ENCODE measurements at places on chromosomes 1 and 21.
A peak's percentile ranks its signal among the peaks of the same experiment; 100 is the strongest.

DNA sequence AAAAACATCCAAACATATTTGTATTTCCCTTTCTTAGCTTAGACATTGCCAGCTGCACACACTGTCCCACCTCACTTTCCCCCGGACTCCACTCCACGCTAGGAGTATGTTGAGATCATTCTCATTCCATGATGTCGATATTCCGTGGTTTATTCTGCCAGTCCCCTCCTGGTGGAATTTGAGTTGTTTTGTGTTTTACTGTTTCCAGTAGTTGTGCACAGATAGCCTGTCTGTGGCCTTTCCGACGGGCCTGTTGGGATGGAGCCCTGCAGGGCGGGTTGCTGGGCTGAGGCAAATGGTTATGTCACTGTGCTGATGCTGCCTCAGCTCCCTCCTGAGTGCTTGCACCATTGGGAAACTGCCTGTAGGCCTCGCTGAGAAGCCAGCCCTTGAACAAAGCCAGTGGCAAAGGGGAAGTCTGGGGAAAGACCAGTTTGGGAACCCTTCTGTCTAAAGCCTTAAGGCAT, 12.8 kb downstream of the TRAPPC10 start:
- no peak for DNase-seq

- no peak for DNase-seq
Measured at GRCh38 chr1:33660244-33660643, 187.8 kb downstream of the ZSCAN20 start.

GRCh38 chr1:178477841-178478240, 18.9 kb downstream of the CLEC20A start:
- no peak for DNase-seq

DNA sequence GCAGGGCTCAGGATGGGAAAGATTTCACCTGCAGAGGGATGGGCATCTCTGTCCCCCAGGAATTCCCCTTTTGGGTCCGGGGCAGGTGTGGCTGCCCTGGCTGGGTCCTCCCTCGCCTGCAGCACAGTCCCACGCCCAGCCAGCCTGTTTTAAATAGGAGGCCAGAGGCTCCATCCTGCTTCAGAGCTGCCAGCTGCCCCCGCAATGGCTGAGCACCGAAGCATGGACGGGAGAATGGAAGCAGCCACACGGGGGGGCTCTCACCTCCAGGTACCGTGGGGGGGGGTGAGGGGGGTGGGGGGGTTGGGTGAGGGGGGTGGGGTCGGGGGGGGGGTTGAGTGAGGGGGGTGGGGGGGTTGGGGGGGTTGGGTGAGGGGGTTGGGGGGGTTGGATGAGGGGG, 3.6 kb downstream of the SCNN1D start:
- no peak for DNase-seq

DNA sequence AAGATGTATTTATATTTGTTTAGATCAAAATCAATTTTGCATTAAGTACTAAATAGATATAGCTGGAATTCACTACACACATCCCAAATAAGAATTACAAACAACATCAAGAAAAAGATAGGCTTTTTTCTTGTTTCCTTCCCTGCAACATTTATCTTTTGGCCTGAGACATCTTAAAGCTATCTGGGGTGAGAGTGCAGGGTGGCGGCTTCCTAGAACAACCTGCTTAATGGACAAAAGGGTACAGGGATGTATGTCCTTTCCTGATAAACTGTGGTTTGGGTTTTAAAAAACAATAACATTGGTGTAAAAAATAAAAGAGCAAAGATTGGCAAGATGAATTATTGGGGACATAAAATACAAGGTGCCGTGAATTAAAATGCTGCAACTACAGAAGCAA, 54.4 kb downstream of the EPRS1 start:
- no peak for DNase-seq

DNA sequence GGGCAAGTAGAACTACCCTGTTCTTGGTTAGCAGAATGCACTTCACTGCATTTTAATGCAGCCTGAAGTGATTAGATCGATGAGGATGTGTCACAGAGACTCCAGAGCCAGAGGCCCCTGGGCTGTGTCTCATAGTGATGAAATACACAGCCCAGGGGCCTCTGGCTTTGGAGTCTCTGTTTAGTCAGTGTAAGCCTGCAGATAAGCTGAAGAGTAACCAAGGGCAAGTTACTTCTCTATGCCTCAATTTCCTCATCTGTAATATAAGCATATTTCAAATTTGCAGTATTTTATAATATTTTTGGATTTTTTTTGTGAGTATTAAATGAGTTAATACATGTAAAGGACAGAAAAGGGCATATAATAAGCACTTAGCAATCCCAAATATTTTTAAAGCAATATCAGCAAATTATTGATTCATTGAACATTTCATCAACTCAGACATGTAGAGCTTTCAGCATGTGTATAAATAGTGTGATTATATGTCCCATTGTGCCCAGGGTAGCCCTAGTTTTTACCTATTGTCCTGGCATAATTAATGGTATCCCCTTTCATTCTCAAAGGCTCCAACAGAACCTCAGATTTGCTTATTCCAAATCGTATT, 23.6 kb upstream of the APOBEC4 start:
- no peak for DNase-seq

DNA sequence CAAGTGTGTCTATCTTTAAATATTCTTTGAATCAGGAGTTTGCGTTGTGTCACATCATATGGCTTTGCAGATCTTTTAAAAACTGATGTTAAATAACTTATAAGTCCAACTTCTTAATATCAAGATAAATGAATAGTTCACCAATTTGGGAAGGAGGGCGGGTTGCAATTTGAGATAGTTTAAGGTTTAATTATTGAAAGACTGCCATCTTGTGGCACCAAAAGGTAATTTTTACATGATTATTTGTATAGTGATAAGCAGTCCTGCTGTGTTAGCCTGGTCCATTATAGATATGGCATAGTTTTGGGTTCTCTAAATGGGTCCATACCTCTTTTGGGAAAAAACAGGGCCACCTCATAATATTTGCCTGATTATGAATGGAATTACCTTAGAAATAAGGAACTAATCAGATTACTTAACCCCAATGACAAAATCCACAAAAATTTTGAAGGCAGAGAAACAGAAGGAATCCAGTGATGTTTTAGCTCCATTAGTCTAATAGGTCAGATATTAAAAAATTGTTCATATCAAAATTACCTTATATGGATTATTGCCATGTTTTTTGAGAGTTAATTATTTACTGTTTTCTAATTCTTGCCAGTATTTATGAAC, 64.3 kb downstream of the PRKAA2 start:
- peak; percentile 34 for DNase-seq

GRCh38 chr1:50955116-50955515, 5.0 kb downstream of the FAF1 start:
- DNase-seq: no peak

DNA sequence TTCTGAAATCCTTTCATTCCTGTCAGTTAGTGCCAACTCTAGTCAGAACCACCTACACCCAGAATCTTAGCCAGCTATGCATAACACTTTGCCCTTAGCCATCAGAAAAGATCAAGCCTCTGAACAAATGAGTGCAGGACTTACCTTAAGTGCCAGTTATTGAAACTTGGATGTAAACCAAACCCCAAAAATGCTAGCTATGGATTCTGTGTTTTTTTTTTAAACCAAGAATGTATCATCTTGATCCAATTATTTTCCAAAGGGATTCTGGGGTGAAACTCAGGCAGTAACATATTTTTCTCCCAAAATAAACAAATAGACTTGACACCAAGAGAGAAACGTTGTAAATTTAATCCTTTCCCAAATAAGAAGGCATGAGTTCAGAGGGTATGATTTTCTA, 538.6 kb upstream of the ADAMTS5 start:
- no peak for DNase-seq

DNA sequence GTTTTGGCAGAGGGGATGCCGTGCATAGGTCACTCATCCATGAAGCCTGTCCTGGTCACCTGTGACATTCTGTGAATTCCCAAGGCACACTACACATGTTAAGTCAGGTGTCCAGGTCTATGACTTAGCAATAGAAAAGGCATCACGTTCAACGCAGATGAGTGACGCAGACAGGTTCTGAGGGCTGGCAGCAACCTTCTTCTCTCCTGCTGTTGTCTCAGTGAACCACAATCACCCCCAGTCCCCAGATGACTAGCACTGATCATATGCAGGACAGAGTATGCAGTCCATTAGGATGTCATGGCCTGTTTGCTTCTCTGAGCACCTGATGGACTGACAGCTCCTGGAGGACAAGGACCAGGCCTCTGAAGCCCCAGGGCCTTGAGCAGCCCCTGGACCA, 157.8 kb upstream of the KAZN start:
- no peak for DNase-seq

DNA sequence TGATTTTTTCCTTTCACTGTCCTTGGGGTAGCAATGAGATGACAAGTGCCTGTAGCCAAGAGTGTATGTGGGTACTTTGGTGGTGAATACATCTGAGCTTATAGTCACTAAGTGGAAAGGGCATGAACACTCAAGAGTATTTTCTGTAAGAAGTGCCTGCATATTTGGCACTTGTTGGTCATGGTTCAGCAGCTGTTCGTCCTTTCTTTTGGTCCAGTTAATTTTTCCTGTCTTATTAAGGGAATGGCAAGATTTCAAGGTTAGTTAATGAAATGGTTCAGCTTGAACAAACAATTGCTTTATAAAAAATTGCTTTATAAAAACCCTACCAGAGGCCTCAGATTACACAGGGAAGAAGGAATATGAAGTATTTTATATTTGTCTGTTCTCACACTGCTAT, 48.6 kb upstream of the GPR52 start:
- DNase-seq: no peak

DNA sequence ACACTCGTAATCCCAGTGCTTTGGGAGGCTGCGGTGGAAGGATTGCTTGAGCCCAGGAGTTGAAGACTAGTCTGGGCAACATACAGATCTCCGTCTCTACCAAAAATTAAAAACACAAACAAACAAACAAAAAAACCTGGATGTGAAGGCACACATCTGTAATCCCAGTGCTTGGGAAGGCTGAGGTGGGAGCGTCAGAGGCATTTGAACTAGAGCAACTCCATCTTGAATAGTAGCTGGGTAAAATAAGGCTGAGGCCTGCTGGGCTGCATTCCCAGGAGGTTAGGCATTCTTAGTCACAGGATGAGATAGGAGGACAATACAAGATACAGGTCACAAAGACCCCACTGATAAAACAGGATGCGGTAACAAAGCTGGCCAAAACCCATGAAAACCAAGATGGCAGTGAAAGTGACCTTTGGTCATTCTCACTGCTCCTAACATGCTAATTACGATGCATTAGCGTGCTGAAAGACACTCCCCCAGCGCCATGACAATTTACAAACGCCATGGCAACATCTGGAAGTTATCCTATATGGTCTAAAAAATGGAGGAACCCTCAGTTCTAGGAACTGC, 33.2 kb upstream of the RD3 start:
- DNase-seq: no peak

GRCh38 chr1:32538887-32539583, at the start of gene ZBTB8A:
ZBTB8A (plus strand) TSS chr1:32539427; CDS start chr1:32592932, 53,505 bp downstream.
- DNase-seq: peak; percentile 19

DNA sequence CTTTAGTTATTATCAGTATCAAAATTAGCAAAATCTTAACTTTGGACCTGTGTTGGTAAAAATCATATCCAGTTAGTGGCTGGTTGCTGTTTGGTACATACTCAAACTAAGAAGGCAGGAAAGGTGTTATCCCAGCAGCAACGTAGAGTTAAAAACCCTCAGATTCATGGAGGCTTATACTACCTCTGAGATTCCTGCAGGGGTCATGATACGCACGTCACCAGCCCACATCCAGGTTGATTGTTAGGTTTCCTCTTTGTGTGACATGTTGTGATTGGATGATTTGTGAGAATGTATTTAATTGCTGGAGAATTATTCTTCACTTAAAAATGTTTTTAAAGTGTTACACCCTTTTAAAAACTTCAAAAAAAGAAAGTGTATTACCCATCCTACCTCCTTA, 423.3 kb upstream of the ADGRL2 start:
- DNase-seq: no peak

- DNase-seq: no peak
Measured at GRCh38 chr1:226676381-226676780, 62.7 kb downstream of the ITPKB start.

- DNase-seq: no peak
Measured at GRCh38 chr1:52590266-52590665, 11.9 kb upstream of the GPX7 start.

GRCh38 chr1:182054698-182055326, 6.7 kb downstream of the ZNF648 start:
- DNase-seq: peak; percentile 64

GRCh38 chr1:38962113-38962512, 20.5 kb upstream of the RHBDL2 start:
- no peak for DNase-seq

DNA sequence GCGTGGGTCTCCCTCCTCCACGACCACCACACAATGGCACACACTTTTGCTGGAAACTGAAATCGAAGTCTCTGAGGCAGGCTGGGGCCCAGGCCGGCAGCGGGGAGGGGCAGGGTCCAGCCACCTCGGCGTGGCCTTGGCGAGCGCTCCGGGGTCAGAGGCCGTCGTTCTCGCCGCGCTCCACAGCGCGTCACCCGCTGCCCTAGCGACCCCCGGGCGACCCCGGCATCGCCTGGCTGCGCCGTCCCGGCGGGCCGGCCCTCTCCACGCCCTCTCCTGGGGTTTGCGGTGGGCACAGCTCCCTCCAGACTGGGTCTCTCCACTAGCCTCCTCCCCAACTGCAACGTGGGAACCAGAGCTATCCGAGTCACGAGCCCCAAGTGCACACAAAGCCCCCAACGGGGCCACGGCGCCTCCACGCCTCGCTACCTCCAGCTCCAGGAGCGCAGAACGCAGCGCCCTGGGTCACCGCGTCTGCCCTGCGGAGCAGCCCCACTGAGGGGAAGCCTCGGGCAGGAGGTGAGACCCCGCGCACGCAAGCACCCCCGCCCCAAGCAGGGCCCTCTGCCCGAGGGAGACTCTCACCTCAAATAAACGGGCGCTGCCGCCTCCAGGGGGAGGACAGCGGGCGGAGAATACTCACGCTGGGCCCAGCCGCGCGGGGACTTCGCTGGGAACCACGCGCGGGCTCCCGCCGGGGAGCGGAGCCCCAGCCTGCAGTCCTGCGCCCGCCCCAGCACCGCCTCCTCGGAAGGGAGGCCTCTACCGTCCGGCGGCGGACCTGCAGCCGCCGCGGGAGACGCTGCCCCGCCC, 134.0 kb upstream of the BARHL2 start:
- peak; percentile 82 for DNase-seq

- no peak for DNase-seq
Measured at GRCh38 chr1:231264642-231265041, 23.6 kb downstream of the GNPAT start.

- no peak for DNase-seq
Measured at GRCh38 chr1:93768380-93768863, 86.8 kb upstream of the BCAR3 start.

- no peak for DNase-seq
Measured at GRCh38 chr1:67648582-67649326, 36.2 kb upstream of the GADD45A start.
